Activated naive CD4-positive, alpha-beta T cell treated with anti-CD3 and anti-CD28 coated beads, Interleukin-2, amount 50 U/mL, for 16 hours (primary cell): ENCODE measurements at places on chromosomes 7 and 10.
A peak's percentile ranks its signal among the peaks of the same experiment; 100 is the strongest.

- DNase-seq, result peak; percentile 23
These were observed 733 bp downstream of the PRKCQ start for GRCh38 chr10:6579183-6579903.

DNA sequence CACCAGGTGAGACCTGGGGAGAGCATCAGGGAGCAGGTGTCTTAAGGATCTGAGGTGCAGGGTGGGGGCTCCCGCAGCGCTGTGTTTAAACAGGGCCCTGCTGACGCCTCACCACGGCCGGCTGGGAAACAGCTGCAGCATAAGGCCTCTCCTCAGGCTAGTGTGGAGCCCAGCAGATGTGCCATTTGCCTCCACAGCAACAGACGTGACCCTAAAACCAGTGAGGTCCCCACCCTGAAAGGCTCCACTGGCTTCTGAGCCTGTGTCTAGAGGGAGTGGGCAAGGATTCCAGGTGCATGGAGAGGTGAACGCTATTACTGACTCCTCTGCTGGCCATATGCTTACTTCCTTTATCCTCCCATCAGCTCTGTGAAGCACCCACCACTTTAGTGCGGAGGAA lies 47.8 kb downstream of the SYPL1 start:
- DNase-seq, result no peak

GRCh38 chr10:9743639-9744038 lies 1274.0 kb upstream of the CELF2 start:
- DNase-seq, result no peak

- no peak for DNase-seq
These were observed 230.6 kb downstream of the MGMT start for GRCh38 chr10:129697463-129698247.

DNA sequence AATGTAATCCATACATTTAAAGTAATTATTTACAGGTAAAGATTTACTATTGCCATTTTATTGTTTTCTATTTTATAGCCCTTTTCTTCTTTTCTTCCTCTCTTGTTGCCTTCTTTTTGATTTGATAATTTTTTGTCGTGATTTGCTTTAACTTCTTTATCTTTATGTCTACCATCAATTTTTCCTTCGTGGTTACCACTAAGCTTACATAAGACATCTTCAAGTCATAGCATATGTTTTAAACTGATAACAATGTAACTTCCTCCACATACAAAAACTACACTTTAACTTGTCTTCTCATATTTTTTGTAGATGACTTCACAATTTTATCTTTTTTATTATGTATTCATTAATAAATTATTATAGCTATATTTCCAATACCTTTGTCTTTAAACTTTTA lies 316.6 kb downstream of the PLXDC2 start:
- DNase-seq, result no peak

DNA sequence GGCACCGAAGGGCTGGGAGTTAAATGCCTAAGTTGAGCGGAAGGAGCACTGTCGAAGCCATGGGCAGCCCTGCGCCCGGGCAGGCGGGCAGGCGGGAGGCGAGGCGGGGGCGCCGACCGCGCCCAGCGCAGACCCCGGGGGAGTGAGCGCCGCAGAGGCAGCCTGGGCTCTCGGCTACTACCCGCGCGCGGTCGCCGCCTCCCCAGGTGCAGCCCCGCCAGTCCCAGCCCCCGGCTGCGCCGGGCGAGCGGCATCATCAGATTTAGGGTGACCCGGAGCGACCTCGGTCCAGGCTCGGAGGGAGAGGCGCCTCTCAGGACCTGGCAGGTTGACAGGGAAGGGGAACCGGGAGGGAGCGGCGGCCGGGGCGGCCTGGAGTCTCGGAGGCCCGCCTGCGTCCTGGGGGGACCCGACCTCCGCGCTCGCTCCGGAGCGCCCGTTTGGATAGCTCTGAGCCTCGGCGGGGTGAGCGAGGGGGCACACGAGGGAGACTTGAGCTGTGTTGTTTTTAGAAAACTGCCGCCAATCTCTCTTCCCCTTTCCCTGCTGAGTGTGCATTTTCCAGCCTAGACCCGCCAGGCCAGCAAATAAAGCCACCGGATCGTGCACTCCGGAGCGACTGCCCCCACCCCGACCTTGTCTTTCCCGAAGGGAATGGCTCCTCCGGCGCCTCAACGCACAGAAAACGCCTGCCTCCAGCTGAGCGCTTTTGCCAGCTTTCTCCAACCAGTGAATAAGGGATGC lies 2.3 kb upstream of the NRP1 start:
- DNase-seq, result no peak

DNA sequence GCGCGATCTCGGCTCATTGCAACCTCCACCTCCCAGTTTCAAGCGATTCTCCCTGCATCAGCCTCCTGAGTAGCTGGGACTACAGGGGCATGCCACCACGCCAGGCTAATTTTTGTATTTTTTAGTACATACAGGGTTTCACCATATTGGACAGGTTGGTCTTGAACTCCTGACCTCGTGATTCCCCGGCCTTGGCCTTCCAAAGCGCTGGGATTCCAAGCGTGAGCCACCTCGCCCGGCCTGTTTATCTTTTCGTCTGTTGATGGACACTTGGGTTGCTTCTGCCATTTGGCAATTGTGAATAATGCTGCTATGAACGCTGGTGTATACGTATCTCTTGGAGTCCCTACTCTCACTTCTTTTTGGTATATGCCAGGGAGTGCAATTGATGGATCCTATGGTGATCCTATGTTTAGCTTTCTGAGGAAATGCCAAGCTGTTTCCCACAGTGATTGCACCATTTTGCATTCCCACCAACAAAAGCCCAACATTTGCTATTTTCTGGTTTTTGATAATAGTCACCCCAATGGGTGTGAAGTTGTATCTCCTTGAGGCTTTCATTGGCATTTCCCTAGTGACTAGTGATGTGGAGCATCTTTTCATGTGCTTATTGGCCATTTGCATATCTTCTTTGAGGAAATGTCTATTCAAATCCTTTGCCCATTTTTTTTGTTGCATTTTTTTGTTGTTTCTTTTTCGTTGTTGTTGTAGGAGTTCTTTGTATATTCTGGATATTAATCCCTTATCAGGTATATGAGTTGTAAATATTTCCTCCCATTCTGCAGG lies 3.5 kb downstream of the ANTXRL start:
- no peak for DNase-seq
